ENCODE measurements at places on chromosomes 7 and 10.

DNA sequence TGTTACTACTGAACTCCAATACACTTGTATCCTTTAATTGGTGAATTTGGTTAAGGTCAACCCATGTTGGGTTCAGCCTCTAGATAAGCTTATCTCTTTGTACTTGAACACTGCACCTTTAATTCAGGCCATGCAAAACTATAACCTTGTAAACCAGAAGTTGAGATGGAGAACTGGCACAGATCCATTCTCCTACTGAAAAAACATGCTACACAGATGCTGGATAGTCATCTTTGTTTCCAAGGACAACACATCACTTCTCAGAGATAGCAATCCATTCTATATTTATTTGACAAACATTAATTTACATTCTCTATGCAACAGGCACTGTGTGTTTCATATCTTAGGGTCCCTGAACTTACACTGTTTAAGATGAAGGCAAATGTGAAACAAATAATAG, 2.9 kb upstream of the CDK14 start:
- DNase-seq = no peak

DNA sequence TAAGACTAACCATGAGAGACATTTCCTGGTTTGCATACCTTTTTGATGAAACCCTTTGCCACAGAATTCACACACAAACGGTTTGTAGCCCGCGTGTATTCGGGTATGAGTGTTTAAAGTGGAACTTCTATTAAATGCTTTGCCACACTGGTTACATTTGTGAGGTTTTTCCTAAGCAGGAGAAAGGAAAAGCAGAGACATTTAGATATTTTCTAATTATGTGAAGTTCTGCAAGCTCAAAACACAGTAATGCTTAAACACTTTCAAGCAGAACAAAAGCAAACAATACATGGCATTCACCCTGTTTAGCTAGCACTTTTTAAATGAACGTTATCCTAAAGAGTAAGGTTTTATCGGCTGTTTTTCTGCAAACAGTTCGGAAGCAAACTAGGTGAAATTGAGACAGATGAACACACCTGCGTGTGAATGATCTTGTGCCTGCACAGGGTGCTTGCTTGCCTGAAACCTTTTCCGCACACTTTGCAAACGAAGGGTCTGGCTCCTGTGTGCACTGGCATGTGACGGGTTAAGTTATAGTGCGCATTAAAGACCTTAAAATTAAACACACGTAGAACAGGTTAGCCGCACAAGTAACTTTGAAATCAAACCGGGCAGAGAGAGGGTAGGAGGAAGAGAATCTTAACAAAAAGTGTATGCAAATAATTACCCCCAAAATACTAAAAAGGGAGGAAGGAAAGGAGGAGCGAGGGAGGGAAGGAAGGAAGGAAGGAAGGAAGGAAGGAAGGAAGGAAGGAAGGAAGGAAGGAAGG, 1.6 kb downstream of the FEZF1 start:
- DNase-seq = no peak

DNA sequence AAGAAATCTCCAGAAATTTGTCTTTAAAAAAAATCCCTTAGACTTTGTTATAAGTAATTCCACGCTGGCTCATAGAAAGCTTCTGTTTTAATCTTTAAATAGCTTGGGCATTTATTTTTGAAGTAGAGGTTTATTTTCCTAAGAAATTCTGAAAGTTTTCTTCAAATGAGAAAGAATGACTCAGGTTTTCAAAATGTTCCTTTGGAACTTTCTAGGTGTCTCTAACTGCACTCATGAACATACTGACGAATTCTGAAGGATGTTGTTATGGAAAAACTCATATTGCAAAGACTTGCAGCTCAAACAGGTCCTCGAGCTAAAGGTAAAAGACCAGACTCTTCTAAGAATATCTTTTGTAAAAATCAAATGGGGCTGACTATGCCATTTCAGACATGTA, 10.7 kb downstream of the DGKI start:
- DNase-seq = no peak

DNA sequence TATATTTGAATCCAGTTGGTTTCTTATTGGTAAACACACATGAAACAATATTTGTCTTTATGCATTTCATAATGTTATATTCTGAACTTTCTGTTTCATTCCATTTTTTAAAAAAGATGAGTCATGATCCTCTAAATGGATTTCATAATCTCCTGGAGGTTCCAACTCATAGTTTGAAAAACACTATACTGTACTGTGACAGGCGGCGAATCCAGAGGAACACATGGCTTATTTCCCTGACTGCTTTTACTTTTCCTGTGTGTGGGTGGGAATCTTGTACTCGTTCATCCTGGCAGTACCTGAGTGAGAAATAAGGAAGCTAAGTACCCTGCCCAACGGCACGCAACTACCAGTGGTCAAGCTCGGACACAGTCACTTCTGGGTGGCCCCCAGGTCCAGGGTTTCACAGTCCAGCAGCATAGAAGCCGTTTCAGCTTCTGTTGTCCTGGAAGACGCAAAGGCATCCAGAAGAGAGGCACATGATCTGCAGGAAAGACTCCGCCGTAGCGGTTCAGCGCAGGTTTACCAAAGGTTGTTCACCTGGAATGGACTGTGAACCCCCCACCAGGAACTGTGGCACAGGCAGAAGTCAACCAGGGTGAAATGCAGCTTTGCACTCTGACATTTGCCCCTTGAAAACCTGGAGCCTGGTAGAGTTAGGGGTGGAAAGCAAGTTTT, 117.7 kb downstream of the CCNY start:
- DNase-seq = no peak

DNA sequence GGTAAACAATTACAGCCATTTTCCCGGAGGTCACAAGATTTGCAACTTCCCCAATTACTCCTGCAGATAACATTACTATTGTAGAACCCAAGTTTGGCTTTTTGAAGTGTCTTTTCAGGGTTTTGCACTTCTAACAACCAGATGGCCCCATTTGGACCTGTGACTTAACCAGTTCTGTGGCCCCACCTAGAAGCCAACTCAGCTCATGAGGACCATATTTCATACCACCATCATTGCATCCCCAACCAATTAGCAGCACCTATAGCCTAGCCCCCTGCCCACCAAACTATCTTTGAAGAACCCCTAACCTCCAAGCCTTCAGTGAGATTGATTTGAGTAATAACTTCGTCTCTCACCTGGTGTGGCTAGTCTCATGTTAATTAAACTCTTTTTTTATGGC, 51.3 kb upstream of the WDR11 start:
- no peak for DNase-seq

- no peak for DNase-seq
Observed at GRCh38 chr10:60703266-60704041, 74.8 kb upstream of the CDK1 start.

- no peak for DNase-seq
Observed at GRCh38 chr7:158114056-158114850, 473.4 kb downstream of the PTPRN2 start.

- DNase-seq = no peak
Observed at GRCh38 chr10:109769966-109770365, 153.3 kb downstream of the XPNPEP1 start.

- DNase-seq = peak; percentile 19
Observed at GRCh38 chr10:114103284-114103683, 59.6 kb downstream of the ADRB1 start.

DNA sequence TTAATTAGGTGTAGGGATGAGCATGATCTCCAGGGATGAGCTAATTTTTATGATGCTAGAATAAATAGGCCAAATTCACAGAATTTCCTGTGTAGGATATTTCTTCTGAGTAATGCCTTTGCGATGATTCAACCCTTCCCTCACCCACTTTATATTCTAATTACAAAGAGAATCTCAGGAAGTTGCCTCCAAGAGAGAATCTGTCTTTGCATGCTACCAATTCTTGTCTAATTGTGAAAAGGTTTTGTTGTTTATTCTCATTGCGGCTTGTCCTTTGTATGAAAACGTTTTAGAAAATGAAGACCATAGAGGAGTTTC, 6.3 kb downstream of the C7orf57 start:
- DNase-seq = no peak

- no peak for DNase-seq
Observed at GRCh38 chr7:134660242-134660785, 13.7 kb downstream of the BPGM start.

- no peak for DNase-seq
Observed at GRCh38 chr10:51896849-51897248, 197.5 kb upstream of the CSTF2T start.

- no peak for DNase-seq
Observed at GRCh38 chr7:155216475-155217272, 81.0 kb upstream of the INSIG1 start.

DNA sequence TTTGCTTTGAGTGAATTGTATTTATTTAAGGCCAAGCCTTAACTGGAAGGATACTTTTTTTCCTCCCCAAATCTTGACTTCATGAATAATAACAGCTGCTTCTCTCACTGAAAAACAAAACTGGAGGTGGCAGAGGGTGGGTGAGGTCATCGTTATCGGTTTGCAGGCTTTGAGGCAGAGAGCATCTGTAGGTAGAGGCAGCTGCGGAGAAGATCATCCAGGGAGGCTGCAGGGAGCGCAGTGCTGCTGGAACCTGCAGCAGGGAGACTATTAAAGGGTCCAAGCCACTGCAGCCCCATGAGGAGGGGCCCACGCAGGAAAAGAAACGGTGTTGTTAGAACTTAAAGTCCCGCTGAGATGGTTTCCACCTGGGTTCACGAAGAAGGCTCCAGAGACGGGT, 112.1 kb upstream of the SDK1 start:
- no peak for DNase-seq

DNA sequence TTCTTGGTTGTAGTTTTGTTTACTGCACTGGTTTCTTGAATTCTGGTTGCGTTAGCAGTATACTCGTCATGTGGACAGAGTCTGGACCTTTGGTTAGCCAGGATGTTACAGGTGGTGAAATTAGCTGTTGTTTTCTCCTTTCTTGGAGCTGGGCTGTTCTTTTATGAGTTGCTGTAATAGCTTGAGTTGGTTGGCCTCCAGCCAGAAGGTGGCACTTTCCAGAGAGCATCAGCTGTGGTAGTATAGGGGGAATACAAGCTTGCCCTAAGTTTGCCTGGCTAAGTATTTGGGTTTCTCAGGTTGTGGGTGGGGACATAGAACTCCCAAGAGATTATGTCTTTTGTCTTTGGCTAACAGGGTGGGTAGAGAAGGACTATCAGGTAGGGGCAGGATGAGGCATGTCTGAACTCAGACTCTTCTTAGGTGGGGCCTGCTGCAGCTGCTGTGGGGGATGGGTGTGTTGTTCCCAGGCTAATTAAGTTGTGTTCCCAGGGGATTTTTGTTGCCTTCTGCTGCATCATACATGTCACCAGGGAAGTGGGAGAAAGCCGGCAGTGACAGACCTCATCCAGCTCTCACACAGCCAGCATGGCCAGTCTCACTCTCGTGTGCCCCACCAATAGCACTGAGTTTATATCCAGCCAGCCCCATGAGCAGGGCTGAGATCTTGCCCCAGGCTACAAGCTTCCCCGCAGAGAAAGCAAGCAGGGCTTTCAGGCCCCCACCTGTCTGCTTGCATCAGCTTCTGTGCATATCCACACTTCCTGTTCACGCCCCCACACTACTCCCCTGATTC, 246.7 kb upstream of the TPK1 start:
- no peak for DNase-seq

GRCh38 chr10:70981171-70981836, 92.9 kb upstream of the PCBD1 start:
- DNase-seq = no peak

DNA sequence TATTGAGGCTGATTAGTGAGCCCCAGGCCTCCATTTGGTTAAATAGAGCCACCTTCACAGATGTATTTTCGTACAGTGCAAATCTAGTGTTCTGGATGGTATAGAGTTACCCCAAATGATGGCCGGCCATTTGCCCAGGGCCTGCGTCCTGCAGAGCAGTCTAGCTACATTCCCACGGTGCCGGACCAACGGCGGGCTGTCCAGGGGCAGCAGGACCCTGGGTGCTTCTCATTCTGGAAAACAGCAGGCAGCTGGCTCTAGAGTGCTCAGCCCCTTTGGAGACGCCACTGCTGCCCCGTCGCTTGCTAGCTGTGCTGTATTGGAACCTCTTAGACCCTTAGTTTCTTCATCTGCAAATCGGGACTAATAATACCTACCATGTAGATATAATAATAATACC, 149.1 kb downstream of the RGS10 start:
- no peak for DNase-seq

DNA sequence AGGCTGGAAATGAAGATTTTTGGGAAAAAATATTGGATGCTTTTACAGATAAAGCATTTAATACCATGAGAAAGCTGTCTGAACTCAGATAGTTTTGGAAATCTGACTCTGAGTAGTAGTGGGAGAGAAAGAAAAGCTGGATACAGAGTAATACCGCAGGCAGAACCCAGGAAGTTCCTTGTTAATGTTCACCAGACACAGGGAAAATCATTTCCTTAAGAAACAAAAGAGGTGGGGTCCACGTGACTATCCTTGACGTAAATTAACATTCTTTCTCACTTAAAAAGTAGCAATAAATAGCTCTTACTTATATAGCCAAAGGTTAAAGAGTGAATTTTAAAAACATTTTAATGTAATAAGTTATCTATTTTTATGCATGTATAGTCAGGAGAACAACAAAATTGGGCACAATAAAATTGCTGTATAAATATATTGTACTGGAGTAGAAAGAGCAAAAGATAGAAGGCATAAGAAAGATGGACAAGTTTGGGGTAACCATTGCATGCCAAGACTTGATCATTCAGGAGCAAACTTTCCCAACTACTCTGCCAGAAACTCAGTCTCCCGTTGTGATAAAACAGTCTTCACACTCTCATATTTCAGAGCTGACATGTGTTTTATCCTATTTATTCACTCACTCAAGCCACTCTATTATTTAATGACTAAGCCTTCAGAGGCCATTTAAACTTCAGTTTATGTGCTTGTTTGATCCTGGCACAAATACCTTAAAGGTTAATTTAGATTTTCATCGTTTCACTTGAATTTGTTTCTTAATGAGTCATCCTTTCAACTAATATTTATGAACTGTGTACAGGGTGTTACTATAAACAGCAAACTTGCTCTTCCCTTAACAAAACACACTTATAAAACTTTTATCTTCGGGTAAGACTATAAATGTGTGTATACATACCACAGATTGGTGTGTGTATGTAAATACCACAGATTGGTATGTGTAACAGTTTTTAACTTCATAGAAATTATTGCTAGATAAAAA, 143.1 kb downstream of the GNAI1 start:
- DNase-seq = no peak

- no peak for DNase-seq
Observed at GRCh38 chr7:100875356-100875751, 451 bp downstream of the SRRT start.

DNA sequence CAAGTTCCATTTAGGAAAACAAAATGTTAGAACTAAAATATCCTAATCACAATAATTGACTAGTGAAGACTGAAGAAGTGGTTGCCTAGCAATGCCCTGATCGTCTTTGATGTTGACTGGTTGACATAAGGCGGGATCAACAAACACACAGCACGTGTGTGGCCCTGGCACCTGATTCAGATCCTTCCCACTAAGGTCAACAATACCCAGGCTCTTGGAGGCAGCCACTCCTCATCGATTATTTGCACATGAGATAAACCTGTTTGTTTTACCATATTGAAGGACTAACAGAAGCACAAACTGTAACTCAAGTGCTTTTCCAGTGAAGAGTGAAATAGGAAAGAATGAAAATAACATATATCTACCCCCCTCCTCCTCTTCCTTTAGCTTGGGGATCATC, 15.6 kb downstream of the FANK1 start:
- DNase-seq = no peak

- DNase-seq = no peak
Observed at GRCh38 chr7:118496138-118496644, 271.7 kb downstream of the ANKRD7 start.

- peak; percentile 26 for DNase-seq
Observed at GRCh38 chr7:47179812-47180515, 401.9 kb downstream of the TNS3 start.

- DNase-seq = no peak
Observed at GRCh38 chr7:148770004-148770403, 71.3 kb downstream of the CUL1 start.

Measured in anterior cingulate cortex (tissue), 58 donors.